NCI-H345 (cell line): ENCODE measurements at places on chromosomes 11 and 22.

- no peak for DNase-seq
Observed at GRCh38 chr11:112836256-112836602, 125.0 kb upstream of the NCAM1 start.

DNA sequence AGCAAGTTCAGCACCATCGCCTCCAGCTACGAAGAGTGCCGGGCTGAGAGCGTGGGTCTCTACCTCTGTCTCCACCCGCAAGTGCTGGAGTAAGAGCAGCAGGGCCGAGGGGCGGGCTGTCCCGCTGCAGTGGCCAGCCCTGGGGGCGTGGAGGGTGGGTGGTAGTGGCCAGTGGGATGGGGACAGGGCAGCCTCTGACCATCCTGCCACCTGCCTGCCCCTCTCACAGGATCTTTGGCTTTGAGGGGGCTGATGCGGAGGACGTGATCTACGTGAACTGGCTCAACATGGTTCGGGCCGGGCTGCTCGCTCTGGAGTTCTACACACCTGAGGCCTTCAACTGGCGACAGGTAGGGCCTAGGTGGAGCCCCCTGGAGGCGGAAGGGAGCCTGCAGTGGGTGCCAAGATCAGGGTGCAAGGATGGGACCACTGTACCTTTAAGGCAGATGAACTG, 15.0 kb upstream of the BBS1 start:
- DNase-seq, result no peak

GRCh38 chr11:72225411-72225951, 914 bp downstream of the INPPL1 start:
- no peak for DNase-seq

GRCh38 chr11:11583801-11584529, 37.8 kb downstream of the GALNT18 start:
- no peak for DNase-seq

GRCh38 chr11:59368238-59369022, 9.7 kb downstream of the OR5AN1 start:
- no peak for DNase-seq

DNA sequence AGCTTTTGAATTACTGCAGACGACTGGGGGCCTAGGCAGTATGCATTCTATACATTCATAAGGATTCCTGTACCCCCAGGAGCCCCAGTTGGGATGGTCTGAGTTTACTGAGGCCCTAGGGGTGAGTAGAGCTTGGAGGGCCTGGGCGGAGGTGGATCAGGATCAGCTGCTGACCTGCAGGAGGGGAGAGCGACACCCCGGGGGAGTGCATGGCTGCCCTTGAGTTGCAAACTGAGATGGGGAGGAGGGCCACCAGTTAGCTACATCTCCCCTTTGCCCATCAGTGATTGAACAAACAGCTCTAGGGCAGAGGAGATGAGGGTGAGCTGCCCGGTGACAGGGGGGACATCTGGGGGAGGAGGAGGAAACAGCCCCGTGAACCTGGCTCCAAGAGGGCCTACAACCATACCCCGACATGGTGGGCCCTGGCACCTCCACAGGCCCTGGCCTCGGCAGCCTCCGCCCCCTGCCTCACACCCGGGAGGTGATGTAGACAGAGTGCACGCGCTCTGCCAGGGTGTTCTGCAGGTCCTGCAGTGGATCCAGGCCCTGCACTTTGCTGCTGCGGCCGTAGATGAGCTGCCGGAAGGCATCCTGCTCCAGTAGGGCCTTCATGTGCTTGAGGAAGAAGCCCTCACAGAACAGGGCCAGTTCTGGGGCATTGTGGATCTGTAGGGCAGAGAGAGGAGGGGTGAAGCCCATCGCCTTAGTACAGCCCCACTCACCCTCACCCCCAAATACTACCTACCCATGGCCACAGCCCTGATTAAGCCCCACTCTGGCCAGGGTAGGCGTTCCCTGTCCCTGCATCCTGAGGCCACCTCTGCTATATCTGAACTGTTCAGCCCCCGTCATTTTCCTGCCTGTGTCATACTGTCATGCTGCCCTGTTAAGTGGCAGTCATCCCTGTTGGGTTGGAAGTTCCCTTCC, 46.8 kb downstream of the NAT10 start:
- DNase-seq, result no peak

DNA sequence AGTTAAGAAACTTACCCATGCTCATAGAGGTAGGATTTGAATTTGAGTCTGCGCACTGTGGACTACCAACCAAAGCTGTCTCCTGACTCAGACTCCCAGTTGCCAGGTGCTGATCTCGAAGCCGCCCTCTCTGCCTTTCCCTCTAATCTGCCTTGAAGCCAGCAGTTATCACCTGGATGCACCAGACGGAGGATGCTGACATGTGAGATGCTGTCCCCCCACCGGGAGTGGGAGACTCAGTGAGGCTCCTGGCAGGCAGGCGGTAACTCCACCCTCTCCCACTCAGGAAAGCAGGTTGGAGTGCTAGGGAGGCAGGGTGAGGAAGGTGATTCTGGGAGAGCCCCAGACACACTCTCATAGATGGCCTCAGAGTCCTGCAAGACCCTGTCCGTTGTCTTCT, 40.4 kb downstream of the KIAA1671 start:
- DNase-seq, result no peak

DNA sequence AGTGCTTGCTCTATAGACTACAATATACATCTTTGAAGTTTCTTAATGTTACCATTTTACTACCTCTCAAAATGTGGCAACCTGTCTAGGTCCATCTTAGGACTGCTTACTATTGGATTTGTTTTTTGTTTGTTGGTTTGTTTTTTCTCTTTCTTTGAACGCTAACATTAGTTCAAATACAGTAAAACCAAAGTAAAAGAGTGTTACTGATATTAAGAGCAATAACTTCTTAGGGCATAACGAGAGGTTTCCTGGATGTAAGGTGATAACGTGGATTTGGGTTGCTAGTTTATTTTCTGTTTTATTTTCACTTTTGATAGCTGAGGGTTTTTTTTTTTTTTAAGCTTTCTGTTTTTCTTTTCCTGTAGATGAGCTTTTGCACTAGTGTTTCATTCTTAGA, 43.6 kb downstream of the TMEM135 start:
- DNase-seq, result no peak

- DNase-seq, result no peak
Observed at GRCh38 chr11:78615724-78616123, 41.1 kb upstream of the NARS2 start.

- no peak for DNase-seq
Observed at GRCh38 chr11:36029616-36030015, 85.8 kb downstream of the LDLRAD3 start.

DNA sequence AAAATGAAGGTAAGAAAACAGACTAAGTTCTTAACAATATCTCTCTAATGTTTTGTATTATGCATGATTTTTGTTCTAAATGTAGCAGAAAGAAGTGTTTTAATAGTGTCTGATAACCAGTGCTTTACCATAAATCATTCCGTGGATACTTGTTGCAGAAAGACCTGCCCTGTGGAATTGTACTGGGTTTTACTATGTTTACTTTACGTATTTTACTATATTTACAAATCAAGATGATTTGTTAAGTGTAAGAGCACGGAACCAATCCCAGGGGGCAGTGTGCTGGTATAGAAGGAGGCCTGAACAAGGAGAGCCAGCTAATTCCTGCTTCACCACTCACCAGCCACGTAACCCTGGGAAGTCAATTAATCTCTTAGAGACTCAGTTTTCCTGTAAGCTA, 1.4 kb downstream of the HTR3B start:
- DNase-seq, result peak; percentile 15

DNA sequence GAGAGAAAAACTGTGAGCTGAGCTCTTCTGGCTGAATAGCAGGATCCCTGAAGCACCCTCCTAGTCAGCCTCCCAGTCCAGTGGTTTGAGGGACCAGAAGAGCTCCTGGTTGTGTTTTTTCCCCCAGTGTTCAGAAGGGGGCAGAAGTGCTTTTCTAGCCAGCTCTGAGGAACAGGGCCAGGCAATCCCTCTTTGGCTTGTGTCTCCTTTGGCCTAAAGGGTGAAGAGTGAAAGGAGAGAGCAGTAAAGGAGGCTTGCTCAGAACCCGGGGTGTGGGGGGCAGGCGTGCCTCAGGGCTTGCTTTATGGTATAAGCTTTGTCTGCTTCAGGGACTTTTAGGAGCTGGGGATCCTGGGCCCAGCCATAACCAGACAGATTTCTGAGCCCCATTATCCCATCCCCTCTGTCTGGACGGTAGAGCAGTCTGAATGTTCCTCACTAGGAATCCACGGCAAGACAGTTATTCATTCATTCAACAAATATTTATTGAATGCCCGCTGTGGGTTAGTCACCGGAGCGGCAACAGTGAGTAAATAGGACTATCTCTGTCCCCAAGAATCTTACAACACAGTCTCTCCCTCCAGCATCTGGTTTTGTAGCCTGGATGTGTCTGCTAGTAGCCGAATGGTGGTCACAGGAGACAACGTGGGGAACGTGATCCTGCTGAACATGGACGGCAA, 14.5 kb downstream of the ACP2 start:
- DNase-seq, result no peak

- no peak for DNase-seq
Observed at GRCh38 chr22:50220603-50221409, 20.0 kb downstream of the SELENOO start.

GRCh38 chr11:87355596-87355995, 317.9 kb downstream of the TMEM135 start:
- no peak for DNase-seq

GRCh38 chr11:75867778-75868374, 52.9 kb downstream of the UVRAG start:
- peak; percentile 52 for DNase-seq
